ENCODE measurements at places on chromosomes 11 and 22.

- DNase-seq = no peak
These were observed 47.1 kb downstream of the PISD start for GRCh38 chr22:31614781-31615490.

DNA sequence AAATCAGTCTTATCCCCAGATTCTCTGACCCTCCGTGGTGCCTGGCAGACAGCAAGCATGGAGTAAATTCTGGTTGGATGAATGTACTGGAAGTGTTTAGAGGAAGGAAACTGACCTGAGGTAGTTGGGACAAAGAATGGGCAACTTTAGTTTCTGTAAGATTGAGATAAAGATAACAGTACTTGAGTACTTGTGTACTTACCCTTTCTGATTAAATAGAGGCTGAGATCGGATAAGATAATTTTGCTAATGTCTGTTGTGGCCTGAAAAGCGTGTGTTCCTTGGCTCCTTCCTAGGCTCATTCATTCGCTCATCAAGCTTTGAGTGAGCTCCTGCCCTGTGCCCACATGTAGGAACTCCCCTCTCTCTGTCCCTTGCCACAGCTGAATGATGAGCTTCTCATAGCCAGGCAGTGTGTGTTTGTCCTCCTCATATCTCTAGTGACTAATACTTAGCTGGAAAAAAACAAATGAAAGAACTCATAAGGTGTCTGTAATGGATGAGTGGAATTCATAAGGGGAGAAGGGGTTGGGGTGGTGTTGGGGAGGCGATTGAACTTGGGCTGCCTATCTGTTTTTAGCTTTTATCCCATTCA, 118.1 kb downstream of the DBX1 start:
- DNase-seq = no peak

- no peak for DNase-seq
These were observed 42.3 kb downstream of the OSBPL5 start for GRCh38 chr11:3122775-3123201.

- no peak for DNase-seq
These were observed 38.0 kb downstream of the MRGPRD start for GRCh38 chr11:68942751-68943271.

DNA sequence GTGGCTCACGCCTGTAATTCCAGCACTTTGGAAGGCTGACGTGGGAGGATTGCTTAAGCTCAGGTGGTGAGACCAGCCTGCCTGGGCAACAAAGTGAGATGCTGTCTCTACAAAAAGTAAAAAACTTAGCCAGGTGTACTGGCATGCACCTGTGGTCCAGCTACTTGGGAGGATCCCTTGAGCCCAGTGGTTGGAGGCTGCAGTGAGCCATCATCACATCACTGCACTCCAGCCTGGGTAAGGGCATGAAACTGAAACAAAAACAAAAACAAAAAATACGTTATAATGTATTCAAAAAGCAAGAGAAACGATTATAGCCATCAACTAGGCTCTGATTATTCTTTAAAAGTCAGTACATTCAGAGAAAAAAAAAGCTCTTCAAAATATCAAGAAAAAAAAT, 62.5 kb downstream of the TCF20 start:
- no peak for DNase-seq

DNA sequence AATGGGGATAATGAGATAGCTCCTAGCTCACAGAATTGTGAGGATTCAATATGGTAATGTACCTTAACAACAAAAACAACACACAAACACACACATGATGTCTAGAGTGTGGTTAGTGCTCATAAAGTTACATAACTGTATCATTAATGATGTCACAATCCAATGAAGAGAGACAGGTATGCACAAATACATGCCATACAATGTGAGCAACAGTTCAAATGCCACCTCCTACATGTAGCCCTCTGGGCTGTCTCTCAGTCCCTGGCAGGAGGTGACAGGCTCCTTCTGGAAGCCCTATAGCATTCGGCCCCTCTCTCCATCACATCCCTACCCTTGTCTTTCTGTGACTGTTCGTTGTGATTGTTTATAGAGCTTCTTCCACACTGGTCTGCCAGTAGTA, 8.3 kb upstream of the MICALL1 start:
- no peak for DNase-seq

DNA sequence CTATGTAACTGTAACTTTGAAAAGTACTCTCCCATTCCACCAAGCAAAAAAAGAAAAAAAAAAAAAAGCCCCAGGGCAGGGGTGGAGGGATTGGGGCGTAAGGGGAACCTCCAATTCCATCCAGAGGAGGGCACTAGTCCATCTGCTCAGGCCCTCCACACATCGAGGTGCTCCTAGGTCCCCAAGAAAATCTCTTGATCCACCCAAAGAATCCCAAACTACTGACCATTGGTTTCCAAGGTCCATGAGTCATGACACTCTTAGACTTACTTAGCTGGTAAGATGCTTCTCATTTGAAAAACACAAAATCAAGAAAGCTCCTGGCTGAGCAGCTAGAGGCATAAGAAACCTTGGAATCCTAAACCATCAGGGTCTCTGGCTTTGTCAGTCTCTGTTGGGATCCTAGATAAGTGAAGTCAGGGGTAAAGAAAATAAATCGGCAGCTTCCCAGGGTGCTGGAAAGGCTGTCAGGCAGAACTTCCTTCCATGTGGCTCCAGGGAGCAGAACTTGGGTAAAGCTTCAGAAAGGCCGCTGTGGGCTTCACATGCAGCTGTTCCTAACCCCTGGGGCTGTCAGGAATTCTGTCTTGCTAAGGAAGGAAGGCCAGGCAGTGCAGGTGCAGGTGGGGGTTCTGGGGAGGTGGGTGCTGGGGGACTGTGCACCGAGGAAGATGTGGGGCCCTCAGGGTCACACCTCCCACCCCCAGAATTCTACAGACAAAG, 49.4 kb upstream of the ADA2 start:
- no peak for DNase-seq
